Hematopoietic multipotent progenitor cell treated with erythropoietin and hydrocortisone succinate and interleukin-3 and kit ligand, for 8 days (in vitro differentiated cells): ENCODE measurements at places on chromosomes 1 and 21.

DNA sequence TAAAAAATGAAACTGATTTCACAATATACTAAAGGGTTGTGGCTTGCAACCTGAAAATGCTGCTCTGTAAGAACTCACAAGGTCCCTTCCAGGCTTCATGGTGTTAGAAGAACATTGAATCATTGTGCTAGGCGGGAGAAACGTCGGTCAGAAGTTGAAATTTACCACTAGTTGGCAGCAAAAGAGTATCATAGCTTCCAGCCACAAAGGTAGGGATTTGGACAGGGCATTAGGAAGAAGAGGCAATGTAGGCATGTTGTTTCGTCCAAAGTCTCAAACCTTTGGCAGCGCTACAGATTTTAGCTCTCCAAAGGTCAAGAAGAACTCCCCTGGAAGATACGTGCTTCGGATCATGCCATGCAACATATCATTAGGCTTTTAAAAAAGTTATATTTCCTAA lies 62.5 kb upstream of the ZP4 start:
- no peak for DNase-seq

GRCh38 chr1:36858553-36858952 lies 175.8 kb downstream of the GRIK3 start:
- no peak for DNase-seq

DNA sequence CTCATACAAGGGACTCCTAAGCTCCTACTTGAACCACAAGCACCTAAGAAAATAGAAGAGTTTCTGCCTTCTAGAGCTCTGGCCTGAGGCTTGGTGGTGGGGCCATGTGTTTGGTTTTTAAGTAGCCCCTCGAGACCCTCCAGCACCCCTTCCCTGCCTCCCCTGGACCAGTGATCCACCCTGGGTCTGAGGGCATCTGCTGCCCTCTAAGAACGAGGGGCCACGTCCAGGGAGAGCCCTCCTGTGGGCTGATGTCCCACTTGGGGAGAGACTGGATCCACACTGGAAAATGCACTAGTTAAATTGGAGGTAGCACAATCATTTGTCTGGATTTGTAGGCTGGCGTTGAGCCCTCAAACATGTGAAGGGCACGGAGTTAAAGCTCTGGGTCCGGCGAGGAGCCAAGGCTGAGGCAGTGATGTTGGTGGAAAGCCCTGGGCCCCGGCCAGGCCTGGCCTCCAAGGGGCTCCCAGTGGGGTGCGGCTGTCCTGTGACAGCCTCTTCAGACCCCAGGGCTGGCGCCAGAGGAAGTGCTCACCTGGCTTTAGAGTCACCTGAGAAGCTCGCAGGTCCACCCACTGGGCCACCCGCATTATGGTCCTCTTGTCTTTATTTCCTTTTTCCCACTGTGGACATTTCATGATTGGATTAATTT lies 65.2 kb downstream of the SLC37A1 start:
- DNase-seq = no peak

DNA sequence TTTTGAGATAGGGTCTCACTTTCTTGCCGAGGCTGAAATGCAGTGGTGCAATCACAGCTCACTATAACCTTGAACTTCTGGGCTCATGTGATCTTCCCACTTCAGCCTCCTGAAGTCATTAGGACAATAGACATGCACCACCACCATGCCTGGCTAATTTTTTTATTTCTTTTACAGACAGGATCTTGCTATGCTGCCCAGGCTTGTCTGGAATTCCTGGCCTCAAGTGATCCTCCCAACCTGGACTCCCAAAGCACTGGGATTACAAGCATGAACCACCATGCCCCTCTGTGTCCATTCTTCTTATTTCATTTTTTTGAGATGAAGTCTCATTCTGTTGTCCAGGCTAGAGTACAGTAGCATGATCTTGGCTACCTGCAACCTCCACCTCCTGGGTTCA lies 12.0 kb upstream of the KLHL20 start:
- DNase-seq = no peak

- DNase-seq = no peak
Measured at GRCh38 chr1:55707196-55707595, 492.0 kb upstream of the USP24 start.

DNA sequence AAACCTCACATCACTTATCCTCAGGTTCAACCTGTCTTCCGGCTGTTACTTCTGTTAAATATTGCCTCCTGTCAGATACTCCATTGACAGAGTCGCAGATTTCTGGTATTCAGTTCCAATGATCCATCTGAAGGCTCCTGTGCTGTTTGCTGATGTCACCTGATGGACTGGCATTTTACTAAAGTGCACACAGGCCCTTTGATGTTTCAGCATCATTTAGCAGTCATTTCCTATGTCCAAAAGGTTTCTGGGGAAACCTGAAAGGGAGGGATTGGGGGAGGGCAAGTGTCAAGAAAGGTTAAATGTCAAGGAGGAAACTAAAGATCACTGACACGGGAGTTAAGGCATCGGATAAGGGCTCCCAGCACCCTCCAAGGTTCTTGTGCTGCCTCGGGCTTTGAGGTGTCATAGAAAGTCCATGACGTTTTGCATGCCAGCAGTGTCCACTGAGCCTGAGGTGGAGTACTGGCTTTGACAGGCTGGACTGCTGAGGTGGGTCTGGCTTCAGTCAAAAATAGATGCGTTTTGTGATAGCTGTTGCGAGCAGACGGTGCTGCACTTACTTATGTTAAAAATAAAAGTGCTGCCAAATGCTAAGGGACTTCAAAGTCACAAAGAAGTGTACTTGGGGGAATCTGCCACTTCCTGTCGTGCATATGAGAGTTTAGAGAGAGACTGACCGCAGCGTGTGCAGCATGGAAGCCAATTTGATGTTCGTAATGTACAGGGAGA lies 30.8 kb downstream of the XCL2 start:
- DNase-seq = no peak

DNA sequence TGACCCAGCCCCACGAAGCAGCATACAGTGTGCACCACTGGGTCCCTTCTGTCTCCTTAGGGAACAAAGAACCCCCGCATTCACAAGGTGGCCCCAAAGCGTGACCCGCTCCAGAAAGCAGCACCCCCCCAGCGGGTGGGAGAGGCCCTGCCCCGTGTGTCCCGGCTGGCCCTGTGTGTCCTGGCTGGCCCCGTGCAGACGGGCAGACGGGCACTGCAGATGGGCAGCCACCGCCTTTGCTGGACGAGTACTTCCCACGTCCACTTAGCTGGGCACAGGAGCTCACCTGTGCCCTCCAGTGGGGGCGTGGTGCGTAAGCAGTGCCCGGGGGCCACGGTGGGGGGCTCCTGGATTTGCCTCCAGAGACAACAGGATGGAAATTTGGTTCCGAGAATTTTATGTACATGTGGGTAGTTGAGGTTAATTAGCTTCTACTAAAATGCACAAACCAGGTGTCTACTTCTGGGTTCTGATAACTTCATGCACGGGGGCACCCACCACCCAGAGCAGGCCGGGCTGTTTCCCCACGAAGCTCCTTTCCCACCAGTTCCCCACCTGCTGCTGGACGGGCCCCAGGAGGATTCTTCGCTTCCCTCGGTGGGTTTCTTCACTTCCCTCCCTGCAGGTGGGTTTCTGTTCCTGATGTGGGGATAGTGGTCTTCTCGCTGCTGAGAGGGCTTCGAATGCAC lies 33.2 kb upstream of the SLC19A1 start:
- no peak for DNase-seq

DNA sequence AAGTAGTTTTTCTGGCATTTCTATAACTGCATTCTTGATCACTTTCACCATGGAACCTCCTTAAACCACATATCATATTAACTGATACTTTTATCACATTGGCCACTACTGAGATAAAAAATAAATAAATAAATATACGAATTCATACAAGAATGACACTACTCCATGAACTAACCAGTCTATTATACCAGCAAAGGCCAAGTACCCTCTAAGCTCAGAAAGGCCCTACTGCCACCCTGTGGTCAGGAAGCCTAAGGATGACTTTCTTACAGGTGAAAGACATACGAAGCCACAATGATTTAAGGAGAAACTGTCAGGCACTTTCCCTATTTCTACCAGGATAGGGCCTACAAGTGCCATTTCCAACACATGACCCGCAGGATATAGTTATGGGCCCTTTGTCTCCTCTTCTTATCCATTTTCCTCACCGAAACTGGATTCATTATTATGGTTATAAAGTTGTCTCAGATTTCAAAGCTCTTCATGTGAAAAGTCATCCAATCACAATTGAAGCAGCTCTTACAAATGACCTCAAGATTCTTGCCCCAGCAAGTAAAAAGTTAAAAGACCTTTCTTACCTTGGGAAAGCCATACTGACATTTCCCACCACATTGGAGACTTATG lies 23.9 kb downstream of the DNAJC8 start:
- DNase-seq = peak; percentile 80

GRCh38 chr1:220579317-220579716 lies 51.4 kb downstream of the MARK1 start:
- no peak for DNase-seq

GRCh38 chr1:244896550-244896949 lies 32.2 kb upstream of the HNRNPU start:
- DNase-seq = no peak

DNA sequence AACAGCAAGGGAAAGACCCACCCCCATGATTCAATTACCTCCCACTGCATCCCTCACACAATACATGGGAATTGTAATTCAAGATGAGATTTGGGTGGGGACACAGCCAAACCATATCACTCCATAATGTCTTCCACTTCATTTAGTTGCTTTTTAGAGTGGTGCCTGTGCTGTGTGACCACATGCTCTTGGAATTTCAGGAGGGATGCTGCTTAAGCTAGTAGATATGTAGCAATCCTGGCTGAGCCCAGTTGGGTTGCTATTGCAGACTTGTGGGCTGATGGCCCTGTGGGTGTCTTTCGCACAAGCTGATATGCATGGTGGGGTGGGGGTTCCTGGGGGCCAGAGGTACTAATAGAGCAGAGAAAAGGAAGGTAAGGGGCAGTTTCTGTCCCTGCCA lies 160.4 kb upstream of the SYT6 start:
- DNase-seq = no peak

- DNase-seq = no peak
Measured at GRCh38 chr1:37047542-37047941, 13.2 kb upstream of the GRIK3 start.

DNA sequence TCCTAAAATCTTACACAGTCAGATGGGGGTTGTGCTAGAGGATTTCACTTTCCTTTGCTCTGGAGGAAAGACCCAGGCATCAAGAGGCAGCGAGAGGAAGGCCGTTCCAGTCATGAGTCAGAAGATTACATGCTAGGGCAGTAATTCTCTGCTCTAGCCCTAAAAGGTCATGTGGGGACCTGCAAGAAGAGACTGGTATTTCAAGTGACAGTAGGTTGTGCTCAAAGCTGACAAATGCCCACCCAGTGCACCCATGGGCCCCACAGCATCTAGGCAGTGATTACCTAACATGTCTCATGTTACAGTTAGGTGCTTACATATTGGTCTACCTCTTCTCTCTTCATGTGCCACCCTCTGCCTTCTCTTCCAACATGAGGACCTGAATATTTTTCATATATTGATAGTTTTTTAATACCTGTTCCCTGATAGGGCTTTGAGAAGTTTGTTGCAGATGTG lies 99.7 kb upstream of the BEND5 start:
- no peak for DNase-seq

GRCh38 chr1:23449958-23450357 lies 25.4 kb upstream of the TCEA3 start:
- no peak for DNase-seq

DNA sequence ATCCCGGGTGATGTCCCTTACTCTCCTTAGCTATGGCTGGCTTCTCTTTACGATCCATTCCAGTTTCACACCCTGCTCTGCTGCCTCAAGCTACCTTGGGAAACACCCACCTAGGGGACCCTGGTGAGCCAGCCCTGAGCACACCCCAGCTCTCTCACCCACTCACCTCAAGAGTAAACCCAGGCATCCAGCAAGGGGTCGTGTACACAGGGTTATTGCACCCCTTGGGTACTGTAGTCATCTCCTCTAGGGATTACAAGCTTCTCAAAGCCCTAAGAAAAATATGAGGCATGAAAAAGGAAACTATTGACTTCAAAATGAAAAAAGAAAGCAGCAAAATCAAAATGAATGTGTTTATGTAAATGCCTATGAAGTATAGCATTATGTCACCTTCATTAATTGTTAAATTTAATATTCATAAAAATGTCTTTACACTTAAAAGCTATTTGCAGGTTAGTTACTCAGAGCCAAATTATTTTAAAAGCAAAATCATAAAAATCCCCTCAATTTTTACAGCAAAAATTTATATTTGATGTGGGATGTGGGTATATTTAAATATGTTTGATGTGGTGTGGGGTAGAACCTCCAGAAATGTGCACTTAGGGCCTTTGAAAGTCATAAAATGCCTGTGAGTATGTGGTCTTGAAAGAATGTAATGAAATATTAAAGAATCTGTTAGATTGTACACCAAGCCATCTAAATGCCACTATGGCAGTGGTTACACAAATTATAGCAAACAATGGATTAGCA lies 190.3 kb downstream of the C1orf94 start:
- no peak for DNase-seq

DNA sequence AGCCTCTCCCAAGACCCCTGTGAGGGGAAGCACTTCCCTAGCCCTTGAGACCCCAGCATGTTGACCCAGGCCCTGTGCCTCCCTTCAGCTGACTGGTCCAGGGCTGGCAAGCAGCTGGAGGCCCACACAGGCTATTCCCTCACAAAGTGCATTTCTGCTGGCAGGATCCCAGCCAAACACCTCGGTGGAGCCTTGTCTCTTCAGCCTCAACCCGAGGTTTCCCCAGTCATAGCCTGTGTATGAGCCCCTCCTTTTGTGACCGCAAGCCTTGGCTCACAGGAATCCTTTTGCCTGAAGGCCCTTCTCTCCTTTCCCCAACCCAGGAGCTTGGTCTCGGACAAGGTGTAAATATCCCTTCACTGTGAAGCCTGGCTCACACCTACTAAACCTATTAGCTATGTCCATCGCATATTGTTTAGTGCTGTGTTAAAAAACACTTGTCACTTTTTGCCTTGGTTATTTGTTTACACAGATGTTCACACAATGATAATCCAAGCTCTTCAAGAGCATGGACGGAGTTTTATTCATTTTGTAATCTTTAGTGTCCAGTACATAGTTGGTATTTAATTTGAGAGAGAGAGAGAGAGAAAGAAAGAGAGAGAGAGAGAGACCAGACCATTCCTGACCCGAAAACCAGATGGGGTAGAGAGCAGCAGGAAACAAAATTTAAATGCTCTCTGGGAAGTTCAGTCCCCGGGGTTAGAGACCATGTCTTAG lies 8.5 kb upstream of the CD247 start:
- no peak for DNase-seq

DNA sequence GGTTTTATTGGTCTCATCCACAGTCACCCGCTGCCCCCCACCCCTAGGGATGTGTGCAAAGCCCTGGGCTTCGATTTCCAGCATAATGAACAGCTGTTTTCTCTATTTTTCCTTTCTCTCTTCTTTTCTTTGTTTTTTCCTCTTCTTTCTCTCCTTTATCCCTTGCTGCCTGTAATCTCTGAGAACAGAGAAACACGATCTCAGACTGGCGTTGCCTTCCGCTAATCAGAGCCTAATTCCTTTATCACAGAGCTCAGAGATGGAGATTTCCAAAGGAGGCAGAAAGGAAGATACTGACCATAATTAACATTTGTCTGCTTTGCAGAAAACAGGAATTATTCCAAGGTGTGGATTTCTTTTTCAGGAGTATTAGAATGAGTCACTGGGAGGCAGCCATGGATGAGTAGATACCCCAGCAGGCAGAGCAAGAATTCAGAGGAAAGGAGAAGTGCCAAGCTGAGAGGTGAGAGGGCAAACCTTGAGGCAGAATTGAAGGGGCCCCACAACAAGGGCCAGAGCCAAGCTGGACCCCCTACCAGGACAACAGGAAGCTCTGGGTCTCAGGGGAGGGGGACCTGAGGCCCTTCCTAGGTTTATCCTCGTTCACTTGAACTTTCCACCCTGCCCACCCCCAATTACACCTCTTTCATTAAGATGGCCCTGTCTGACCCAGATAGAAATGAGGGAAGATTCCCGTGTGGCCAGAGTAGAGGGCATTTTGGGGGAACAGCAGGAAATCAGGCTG lies 33.3 kb downstream of the MATN1 start:
- DNase-seq = no peak
